K562 (cell line): ENCODE measurements at places on chromosomes 4 and X. TPM values are rescaled to one million over a fixed set of nuclear protein-coding genes. Genes with fewer than 3 reads are reported as not detected.

The F11 gene
- total RNA-seq: not detected in 2 replicates

The GPR119 gene
- not detected in 2 replicates for total RNA-seq

The ADGRG2 gene
- 0.04 TPM in 1 of 2 replicates, not detected in the other for total RNA-seq

The MPP1 gene
- total RNA-seq: 290 and 305 TPM in 2 replicates

The FHIP1A gene
- 0.04 TPM in 2 replicates for total RNA-seq

The GUCY1A1 gene
- total RNA-seq: not detected in 2 replicates

The ABCG2 gene
- total RNA-seq: 0.04 TPM in 1 of 2 replicates, not detected in the other

The CCDC149 gene
- total RNA-seq: 0.09 and 0.18 TPM in 2 replicates

DNA sequence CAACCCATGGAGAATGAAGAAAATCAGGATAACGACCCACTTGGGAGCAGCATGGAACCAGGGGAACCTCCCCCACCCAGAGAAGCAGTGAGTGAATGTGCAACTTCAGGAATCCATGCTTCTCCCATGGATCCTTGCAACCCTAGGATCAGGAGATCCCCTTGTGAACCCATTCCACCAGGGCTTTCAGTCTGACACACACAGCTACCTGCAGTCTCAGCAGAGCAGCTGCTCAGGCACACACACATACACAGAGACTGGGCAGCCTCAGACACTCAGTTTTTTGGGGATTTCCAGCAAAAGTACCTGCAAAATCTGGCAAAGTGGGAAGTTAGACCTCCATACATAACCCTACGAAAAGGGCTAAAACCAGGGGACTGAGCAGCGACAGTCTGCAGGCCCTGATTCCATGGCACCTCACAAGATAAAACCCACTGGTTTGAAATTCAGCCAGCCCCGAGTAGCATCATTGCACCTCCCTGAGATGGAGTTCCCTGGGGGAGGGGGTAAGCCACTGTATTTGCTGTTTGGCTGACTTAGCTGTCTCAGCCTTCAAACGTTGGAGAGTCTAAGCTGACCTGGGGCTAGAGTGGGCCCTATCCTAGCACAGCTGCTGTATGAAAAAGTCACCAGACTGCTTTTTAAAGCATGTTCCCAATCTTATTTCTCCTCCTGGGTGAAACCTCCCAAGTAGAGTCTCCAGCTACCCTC, 737.5 kb upstream of the NDST4 start:
- DNase-seq: no peak
- H3K4me1 ChIP-seq: no peaks in the 10 kb centered on the region
- H3K36me3 ChIP-seq: no peaks in the 10 kb centered on the region
- no peaks in the 10 kb centered on the region for H3K27me3 ChIP-seq

- H3K36me3 ChIP-seq: 0 out of 3 replicates have a peak, but pooled peaks cover 2% of the 10 kb centered on the region
- no peak for DNase-seq
Observed at GRCh38 chr4:159250751-159251325, 148.0 kb downstream of the RAPGEF2 start.

GRCh38 chr4:79526641-79527565, 118.9 kb upstream of the GK2 start:
- no peak overlapping the region for H3K27ac ChIP-seq
- no peaks in the 10 kb centered on the region for H3K36me3 ChIP-seq
- H3K27me3 ChIP-seq: no peaks in the 10 kb centered on the region
- DNase-seq: no peak

DNA sequence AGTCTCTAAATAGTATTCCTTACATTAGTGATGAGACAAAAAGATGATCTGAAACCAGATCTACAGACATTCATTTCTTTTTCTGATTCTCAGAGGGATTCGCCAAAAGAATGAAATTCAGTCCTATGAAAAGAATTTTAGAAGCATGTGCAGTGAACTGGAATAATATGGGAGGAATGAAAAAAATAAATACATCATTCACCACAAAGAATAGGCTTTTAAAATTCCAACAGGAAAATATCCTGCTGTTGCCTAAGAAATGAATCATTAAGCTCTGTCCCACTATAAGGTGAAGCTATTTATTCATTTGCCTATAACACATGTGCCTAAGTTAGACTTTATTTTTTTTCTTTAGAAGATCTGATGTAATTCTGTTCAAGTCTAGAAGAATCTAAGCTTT, 165.9 kb downstream of the IL15 start:
- H3K27me3 ChIP-seq: no peaks in the 10 kb centered on the region
- no peaks in the 10 kb centered on the region for H3K4me1 ChIP-seq
- no peaks in the 10 kb centered on the region for H3K36me3 ChIP-seq
- no peak for DNase-seq

DNA sequence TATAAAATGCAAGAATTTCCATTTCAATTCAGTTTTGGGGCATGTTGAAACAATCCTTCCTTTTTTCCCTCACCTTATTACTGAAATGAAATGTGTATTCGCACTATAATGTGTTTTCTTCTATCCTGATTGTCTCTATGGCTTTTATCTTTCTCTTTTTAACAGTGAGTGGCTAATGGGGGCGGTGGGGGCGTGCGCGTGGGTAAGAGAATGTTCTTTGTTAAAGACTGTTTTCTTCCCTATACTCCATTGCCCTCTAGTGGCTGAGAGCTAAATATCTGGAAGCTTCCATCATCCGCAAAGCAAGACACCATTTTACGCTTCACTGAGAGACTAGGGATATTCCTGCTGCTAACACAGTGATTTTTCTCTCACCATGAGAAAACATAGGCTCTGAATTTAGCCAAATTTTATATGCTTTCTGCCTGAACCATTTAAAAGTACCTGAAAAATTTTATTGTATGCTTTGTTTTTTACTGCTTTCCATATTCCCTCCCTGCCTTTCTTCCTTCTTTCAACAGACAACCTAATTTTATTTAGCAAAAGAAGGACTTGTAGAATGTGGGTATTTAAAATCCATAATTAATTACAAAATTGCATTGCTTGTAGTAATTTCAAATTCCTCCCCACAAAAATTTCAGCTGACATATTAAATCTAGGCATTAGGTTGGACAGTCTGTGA, 194.0 kb downstream of the GASK1B start:
- H3K4me3 ChIP-seq: no peak overlapping the region
- no peaks in the 10 kb centered on the region for H3K4me1 ChIP-seq
- H3K27me3 ChIP-seq: no peaks in the 10 kb centered on the region
- no peaks in the 10 kb centered on the region for H3K36me3 ChIP-seq
- H3K27ac ChIP-seq: no peak overlapping the region

GRCh38 chr4:23068287-23068686, 375.6 kb downstream of the GBA3 start:
- H3K27me3 ChIP-seq: no peaks in the 10 kb centered on the region
- no peaks in the 10 kb centered on the region for H3K4me1 ChIP-seq
- no peak overlapping the region for H3K4me3 ChIP-seq
- peaks cover 7% of the 10 kb centered on the region; the same call in 1 of the 3 replicates for H3K36me3 ChIP-seq

DNA sequence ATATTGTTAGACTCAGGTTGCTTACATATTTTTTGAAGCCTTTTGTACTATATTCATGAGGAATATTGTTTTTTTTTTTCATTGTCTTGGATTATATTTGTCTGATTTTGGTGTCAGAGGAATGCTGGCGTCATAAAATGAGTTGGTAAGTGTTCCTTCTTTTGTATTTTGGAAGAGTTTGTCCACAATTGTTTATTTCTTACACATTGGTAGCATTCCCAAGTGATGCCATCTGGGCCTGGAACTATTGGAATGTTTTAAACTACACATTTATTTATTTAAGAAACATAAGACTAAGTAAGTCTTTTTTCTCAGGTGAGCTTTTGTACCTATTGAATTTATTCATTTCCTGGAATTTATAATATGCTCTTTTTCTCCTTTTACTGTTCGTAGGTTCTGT, 107.6 kb downstream of the LARP1B start:
- H3K27me3 ChIP-seq: no peaks in the 10 kb centered on the region
- DNase-seq: no peak
- H3K4me1 ChIP-seq: no peaks in the 10 kb centered on the region
- H3K36me3 ChIP-seq: no peaks in the 10 kb centered on the region

DNA sequence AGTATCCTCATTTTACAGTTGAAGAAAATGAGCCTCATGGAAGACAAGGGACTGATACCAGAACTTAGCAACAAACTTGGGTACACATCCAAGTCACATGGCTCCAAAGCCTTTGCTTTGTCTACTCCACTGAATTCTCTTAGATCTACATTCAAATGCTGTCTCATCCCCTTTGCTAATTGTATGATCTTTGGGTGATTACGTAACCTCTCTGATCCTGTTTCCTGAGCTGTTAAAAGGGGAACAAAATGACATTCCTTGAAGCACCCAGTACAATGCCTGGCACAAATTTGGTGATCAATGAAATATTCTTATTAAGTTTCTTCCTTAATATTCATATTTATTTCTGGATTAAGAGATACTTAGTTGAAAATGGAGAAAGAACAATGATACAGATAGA, 5.9 kb upstream of the HPGD start:
- H3K27ac ChIP-seq: no peak overlapping the region
- DNase-seq: no peak
- H3K36me3 ChIP-seq: no peaks in the 10 kb centered on the region
- no peak overlapping the region for H3K4me3 ChIP-seq

DNA sequence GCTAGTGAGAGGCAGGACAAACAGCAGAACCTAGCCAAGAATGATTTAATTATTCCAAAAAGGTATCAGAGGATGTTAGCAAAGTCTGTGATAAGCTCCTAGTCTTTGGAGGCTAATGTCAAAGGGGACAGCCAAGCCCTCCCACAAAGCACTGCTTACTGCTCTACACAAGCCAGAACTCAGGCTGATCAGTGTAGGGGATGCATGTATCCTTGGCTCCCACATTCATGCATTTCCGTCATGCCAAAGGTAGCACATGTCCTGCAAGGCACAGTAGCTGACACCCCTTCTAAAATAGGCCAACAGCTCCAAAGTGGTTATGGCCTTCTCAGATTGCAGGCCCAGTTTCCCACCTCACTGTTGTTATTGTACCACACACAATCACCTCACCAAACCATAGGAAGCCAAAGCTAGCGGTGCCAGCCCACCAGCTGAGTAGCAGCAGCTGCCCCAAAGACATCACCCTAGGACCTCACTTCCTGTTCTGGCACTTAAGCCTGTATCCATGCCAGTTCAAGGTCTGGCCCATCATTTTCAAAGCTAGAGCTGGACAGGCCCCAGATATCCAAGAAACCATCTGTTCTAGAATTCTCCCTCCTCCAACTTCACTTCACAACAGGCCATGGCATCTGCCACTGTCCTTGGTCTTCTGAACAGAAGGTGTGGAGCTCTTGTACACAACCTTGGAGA, 40.9 kb downstream of the TSPAN5 start:
- H3K4me3 ChIP-seq: no peak overlapping the region
- no peaks in the 10 kb centered on the region for H3K4me1 ChIP-seq
- no peaks in the 10 kb centered on the region; the same call in none of the 3 replicates for H3K27me3 ChIP-seq

GRCh38 chrX:47241201-47242011, 8.6 kb downstream of the USP11 start:
- no peak overlapping the region for H3K4me3 ChIP-seq
- no peak for DNase-seq
- no peaks in the 10 kb centered on the region for H3K27me3 ChIP-seq
- no peak overlapping the region for H3K27ac ChIP-seq

GRCh38 chrX:120485315-120485637, 16.2 kb upstream of the LAMP2 start:
- H3K4me1 ChIP-seq: peaks cover 29% of the 10 kb centered on the region; the same call in 2 of the 3 replicates
- H3K27me3 ChIP-seq: no peaks in the 10 kb centered on the region
- peak; percentile 14 for DNase-seq
- peak overlapping the region; percentile 96 for H3K27ac ChIP-seq
- no peaks in the 10 kb centered on the region for H3K36me3 ChIP-seq
- no peak overlapping the region; the same call in 1 of the 2 replicates for H3K4me3 ChIP-seq

GRCh38 chrX:55489314-55490009, at the start of gene USP51:
Gene USP51, minus strand, starts transcription at chrX:55489848. Its CDS starts 909 bp downstream, at chrX:55488939.
- peak within 1 kb of the TSS; percentile 61 for H3K4me3 ChIP-seq
- peaks cover 6% of the 10 kb centered on the region; the same call in 2 of the 3 replicates for H3K4me1 ChIP-seq
- H3K27me3 ChIP-seq: no peaks in the 10 kb centered on the region
- DNase-seq: peak; percentile 17
- H3K36me3 ChIP-seq: no peaks in the 10 kb centered on the region

GRCh38 chrX:27995611-27996010, 14.4 kb upstream of the DCAF8L1 start:
- H3K36me3 ChIP-seq: no peaks in the 10 kb centered on the region
- H3K4me3 ChIP-seq: no peak overlapping the region
- no peaks in the 10 kb centered on the region for H3K27me3 ChIP-seq
- H3K27ac ChIP-seq: no peak overlapping the region

- H3K4me3 ChIP-seq: no peak overlapping the region
- H3K27me3 ChIP-seq: no peaks in the 10 kb centered on the region
- no peak overlapping the region for H3K27ac ChIP-seq
- no peaks in the 10 kb centered on the region for H3K4me1 ChIP-seq
Observed at GRCh38 chr4:75302648-75303047, 211.6 kb downstream of the RCHY1 start.

GRCh38 chr4:147367891-147368290, 113.0 kb upstream of the EDNRA start:
- DNase-seq: no peak
- no peaks in the 10 kb centered on the region for H3K4me1 ChIP-seq
- H3K27me3 ChIP-seq: no peaks in the 10 kb centered on the region

DNA sequence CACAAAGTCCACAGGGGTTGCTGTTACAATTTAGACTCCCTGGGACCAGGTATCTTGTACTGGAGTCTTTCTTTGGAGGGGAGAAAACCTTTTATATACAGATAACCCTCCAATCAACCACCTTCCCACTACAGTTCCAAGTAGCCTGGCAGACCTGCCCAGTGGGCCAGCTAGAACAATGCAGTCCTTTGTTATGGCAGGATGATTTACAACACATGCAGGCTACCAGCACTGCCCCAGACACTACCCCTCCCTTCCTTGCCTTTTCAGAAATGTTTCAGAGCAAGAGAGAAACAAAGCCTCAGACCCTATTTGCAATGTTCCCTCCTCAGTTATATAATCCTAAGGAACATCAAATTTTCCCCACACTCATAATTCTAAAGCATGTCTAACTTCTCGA, 11.1 kb downstream of the RASL11B start:
- no peak overlapping the region for H3K27ac ChIP-seq
- no peaks in the 10 kb centered on the region for H3K27me3 ChIP-seq
- H3K4me3 ChIP-seq: no peak overlapping the region
- DNase-seq: no peak

DNA sequence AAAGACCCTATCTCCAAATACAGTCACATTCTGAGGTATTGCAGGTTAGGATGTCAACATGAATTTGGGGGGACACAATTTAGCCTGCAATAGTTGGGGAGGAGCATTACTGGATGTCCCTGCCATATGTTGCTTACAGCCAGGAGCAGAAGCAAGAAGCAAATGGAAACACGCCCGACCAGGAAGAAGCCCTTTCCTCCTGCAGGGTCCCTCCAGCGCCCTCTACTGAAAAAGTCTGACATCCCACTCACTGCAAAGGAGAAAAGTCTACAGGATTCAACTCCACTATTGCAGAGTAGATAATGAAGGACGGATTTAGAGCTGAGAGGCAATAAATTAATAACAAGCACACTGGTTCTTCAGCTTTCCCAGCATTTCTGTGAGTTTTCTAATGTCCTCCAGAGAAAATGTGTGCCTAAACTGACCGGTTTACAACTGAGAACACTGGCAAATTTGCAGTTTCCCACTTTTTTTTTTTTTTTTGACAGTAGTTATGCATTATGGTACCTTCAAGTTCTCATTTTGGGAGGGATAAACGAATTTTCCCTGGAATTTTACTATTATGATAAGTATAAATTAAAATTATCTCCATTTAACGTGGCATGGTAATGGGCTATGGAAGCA, 31.7 kb downstream of the COQ2 start:
- no peaks in the 10 kb centered on the region for H3K36me3 ChIP-seq
- H3K27me3 ChIP-seq: no peaks in the 10 kb centered on the region
- H3K27ac ChIP-seq: no peak overlapping the region
- H3K4me1 ChIP-seq: no peaks in the 10 kb centered on the region
- H3K4me3 ChIP-seq: no peak overlapping the region
- DNase-seq: peak; percentile 80

- no peak for DNase-seq
- H3K36me3 ChIP-seq: no peaks in the 10 kb centered on the region
- H3K27ac ChIP-seq: no peak overlapping the region
Observed at GRCh38 chr4:8525383-8526120, 54.6 kb upstream of the GPR78 start.
